ENCODE measurements at places on chromosomes 12 and 14.

- no peak for DNase-seq
Measured at GRCh38 chr12:112207397-112207924, 82.1 kb downstream of the TRAFD1 start.

DNA sequence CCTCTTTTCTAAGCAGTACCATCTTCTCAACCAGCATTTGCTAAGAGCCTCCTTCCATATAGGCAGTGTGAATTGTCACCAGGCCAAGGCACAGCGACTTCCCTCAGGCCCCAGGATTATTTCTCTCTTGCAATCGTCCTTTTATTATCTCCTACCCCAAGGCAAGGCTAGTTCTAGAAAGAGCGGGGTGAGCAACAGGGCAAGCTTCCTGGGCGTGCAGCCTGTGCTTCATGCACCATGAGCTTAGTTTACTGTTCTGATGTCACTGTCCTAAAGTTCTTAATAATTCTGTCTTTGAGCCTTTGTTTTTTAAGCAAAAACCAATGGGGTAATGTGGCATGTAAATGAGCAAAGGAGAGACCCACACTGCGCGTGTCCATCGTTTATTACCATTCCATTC lies 27.9 kb downstream of the DUSP6 start:
- DNase-seq, result no peak

GRCh38 chr14:49992901-49993339 lies 100.0 kb downstream of the ARF6 start:
- no peak for DNase-seq

DNA sequence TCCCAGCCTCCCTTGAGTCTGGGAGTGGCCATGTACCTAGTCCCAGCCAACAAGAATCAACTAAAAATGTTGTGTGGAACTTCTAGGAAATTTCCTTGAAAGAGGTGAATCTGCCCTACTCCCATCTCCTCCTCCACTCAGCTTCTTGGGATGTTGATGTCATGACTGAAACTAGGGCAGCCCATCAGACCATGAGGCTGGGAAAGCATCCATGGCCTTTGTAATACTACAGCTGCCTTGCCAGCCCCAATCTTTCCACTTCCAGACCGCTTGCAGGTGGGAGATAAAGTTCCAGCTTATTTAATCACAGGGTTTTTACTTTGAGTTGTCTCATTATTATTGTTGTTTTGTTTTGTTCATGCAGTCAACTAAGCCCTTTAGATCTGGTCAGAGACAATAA lies 170.3 kb upstream of the LMNTD1 start:
- DNase-seq, result no peak

DNA sequence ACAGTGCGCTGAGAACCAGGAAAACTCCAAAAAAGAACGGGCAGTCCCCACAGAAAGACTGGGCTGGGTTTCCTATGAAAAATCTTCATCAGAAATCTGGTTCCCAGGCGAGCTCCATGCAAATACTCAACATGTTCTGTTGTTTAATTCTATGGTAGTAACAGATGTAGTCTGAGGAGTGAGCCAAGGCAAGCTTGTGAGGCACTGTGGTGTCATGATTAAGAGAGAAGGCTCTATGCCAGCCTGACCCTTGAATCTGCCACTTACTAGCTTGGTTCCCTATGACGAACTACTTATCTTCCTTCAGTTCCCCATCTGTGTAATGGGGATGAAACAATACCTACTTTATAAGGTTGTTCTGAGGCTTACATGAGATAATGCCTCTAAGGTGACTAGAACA lies 10.7 kb downstream of the POMT2 start:
- DNase-seq, result no peak

- DNase-seq, result no peak
Measured at GRCh38 chr12:18375583-18375982, 114.3 kb downstream of the PIK3C2G start.

DNA sequence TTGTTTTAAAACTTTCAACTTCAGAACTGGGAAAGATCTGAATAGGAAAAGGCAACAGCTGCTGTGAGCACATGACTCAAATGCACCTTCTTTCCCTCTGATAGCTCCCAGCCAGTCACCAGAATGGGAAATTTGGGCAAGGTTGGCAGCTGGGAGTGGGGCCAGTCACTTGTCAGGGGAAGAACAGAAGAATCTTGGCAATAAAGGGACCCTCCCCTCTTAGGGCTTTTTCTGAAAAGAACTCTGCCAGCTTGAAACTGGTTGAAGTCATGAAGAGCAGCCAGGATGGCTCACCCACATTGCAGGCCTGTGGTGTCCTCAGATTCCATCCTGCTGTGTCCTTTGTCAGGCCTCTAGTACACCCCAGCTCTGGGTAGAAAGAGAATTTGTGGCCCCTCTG lies 10.3 kb upstream of the RIC8B start:
- no peak for DNase-seq

DNA sequence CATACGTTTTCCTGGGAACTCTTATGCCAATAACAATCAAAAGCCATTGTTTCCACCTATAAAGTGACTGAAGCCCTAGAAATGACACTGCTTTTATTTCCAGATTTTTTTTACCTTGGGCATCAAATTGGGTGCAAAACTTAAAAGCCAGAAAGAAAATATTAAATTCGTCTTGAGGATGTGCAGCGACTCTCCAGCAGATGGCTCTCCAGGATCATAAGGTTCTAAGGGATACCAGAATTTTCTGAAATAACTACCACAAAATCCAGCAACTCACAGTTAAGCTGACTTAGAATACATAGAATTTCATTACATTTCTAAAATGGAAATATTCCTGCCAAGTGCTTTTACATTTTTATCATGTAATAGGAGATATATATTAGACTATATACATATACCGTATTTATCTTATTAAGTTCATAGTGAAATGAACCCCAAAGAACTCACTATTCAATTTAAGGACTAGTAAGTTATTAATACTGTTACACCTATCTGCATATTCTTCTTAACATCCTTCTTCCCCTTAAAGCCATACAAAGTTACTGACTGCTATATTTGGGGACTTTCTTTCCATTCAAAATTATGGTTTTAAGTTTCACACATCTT lies 44.0 kb downstream of the ARMH4 start:
- peak; percentile 55 for DNase-seq

DNA sequence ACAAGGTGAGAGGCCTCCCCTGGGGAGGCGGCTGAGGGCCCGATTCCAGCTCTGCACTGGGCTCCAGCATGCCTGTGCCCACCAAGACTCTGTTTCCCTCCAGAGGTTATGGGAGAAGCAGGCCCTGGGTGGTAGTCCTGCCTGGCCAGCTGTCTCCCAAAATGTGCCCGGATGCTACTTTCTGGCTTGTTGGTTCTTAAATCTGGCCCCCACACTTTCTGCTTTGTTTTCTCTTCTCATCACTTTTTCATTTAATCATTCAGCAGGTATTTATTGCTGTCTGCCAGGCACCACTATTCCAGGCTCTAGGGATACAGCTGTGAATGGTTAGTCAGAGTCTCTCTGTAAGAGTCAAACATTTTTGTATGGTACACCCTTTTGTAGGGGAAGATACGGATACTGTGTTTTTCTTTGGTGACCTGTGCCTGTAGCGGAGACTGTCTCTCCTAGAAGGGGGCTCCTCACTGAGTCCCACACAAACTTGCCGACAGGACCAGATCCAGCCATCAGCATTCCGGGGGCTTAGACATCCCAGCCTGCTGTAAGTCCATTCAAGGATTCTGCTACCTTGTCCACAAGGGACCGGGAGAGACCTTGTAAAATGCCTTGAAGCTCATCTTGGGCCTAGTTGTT lies 3.8 kb downstream of the DHRS2 start:
- DNase-seq, result no peak

DNA sequence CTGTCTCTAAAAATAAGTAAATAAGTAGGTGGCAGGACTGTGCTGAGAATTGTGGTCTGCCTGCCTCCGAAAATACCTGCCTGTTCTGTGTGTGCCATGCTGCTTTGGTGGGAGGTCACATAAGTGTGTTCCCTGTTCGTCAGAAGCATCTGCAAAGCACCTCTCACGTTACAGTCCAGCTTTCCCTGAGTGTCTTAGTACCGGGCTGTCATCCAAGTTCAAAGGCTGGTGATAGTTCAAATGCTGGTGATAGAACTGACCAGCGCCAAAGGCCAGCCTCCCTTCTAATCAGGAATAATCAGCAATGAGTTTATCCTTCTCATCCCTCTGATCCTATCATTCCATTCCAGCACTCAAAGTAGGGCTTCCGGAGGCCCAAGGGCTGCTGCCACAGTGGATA lies 5.6 kb downstream of the CABP1 start:
- no peak for DNase-seq

DNA sequence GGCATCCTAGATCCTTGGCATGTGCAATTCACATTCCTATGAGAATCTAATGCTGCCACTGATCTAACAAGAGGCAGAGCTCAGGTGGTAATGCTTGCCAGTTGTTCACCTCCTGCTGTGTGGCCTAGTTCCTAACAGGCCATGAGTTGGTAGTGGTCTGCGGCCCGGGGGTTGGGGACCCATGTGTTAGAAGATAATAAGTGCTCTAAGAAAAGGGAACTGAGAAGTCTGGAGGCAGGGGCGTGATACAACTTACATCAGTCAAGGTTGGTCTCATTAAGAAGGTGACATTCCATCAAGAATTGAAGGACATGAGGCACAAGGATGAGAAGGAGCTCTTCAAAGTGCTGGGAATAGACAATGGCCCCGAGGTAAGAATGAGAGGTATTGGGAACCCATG lies 49.3 kb downstream of the OVCH1 start:
- no peak for DNase-seq

GRCh38 chr12:105464406-105464805 lies 133.9 kb downstream of the C12orf75 start:
- DNase-seq, result no peak

DNA sequence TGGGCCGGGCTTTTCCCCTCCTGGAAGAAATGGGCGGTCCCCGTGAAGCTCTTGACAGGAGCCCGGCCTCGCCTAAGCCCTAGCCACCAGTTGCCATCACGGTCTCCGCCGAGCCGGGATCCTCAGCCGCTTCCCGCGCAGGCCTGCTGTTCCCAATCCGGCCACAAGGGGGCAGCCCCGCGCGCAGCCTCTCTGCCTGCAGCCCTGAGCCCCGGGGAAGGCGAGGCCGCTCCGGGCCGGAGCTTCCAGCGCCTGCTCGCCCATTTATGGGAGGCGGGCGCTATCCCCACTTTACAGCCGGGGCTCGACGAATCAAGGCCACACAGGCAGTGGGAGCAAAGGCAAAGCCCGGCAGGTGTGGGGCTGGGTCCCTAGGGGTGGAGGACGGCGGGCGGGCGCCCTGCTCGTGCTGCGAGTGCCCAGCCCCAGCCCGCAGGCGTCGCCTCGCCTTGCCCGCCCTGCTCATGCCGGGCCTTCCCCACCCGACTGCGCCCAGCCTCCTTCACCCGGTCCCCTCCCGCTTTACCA lies 61.5 kb downstream of the LGMN start:
- DNase-seq, result no peak

- no peak for DNase-seq
Measured at GRCh38 chr12:97575403-97576193, 113.0 kb downstream of the RMST start.

- DNase-seq, result no peak
Measured at GRCh38 chr12:113296557-113297213, 38.2 kb downstream of the SLC8B1 start.

DNA sequence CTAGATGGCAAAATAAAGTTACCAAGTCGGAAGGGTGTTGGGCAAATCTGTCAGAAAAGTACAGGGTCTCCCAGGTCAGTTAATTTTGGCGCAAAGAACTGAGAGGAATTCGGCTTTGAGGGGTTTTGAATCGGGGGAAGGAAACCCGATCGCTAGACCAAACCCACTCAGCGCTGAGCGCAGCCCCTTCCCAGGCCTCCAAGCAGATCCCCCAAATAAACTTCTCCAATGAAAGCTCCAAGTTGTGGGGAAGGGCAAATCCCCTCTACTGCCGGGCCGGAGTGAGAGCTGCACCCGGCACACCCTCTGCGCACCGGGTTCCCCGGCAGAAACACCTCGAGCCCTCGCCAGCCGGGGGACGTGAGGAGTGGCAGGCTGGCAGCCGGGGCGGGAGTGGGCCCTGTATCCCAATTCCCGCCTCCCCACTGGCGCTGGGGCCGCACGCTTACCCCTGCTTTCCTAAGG lies 441 bp downstream of the E2F7 start:
- no peak for DNase-seq

GRCh38 chr14:21802441-21802840 lies 128.8 kb upstream of the OR4E1 start:
- DNase-seq, result no peak

- DNase-seq, result no peak
Measured at GRCh38 chr12:131131808-131132117, 178.1 kb downstream of the ADGRD1 start.

Measured in Jurkat, Clone E6-1 (cell line).